Liver (tissue), 10 donors: ENCODE measurements at places on chromosomes 13 and 19. TPM values are rescaled to one million over a fixed set of nuclear protein-coding genes. Genes with fewer than 3 reads are reported as not detected.

DNA sequence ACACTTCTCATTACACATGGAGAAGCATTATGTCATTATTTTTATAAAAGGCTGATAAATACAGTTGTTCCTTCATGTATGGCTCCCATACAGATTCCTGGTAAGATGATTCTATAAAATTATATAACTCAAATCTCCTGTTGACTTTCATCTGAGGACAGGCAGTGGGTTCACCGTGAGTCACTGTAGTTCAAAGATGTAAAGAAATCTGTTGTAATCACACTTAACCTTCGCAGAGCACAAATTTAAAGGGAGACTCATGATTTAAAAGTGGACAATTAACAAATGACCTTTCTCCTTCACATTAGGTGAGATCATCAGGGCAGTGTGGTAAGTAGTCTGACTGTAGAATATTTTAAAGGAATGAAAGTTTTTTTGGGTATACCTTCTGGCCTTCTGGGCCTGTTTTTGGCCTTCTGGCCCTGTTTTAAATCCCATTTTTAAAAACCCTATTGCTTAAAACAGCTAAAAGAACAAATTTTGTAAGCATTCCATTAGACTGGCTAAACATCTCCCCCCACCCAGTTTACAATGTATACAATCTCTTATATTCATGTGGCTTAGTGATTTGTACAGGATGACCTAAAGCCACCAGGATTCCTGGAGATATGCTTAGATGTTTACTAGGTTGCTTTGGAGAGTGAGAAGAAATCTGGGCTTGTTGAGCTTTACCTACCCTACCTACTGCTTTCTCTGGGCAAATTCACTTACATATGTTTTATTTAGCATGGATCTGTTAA is 171.2 kb downstream of the ITGBL1 start:
- DNase-seq = no peak
- peaks cover 6% of the 10 kb centered on the region for H3K4me1 ChIP-seq
- H3K36me3 ChIP-seq = no peaks in the 10 kb centered on the region
- no peak overlapping the region for H3K4me3 ChIP-seq
- peak overlapping the region; percentile 90 for H3K27ac ChIP-seq

DNA sequence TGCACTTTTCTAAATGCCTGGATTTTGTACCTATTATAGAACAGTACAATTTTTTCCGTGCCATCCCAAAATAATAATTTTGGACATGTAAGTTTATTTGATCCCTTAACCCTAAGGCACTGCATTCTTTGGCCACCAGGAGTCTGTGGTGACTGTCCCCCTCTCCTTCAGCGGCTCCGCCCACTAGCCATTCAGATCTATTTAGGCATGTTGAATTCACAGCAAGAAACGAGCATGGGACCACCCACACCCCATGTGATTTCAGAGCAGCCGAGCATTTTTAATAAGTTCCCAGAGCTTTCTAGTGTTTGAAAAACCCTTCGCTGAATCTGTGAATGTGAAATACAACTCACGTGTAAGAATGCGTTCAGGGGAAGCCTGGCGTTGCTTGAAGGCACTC is 567.5 kb downstream of the MYO16 start:
- DNase-seq = no peak
- H3K27ac ChIP-seq = no peak overlapping the region
- no peaks in the 10 kb centered on the region for H3K4me1 ChIP-seq
- H3K27me3 ChIP-seq = no peaks in the 10 kb centered on the region
- H3K4me3 ChIP-seq = no peak overlapping the region

DNA sequence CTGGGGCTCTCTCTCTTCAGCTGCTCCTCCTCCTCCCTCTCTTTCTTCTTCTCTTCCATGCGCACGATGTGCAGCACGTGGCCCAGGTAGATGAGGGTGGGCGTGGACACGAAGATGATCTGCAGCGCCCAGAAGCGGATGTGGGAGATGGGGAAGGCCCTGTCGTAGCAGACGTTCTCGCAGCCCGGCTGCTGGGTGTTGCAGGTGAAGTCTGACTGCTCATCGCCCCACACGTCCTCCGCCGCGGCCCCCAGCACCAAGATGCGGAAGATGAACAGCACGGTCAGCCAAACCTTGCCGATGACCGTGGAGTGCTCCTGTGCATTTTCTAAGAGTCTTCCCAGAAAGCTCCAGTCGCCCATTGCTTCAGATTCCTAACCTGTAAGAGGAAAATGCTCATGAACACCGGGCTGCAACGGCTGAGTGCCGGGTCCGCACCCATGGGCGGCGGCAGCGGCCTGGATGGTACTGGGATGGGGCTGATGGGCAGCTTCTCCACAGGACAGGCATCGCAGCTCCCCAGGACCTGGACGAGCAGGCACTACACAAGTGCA is 17.8 kb downstream of the GJA3 start:
- no peaks in the 10 kb centered on the region for H3K36me3 ChIP-seq
- no peak for DNase-seq
- no peaks in the 10 kb centered on the region for H3K4me1 ChIP-seq
- no peaks in the 10 kb centered on the region for H3K27me3 ChIP-seq
- no peak overlapping the region for H3K27ac ChIP-seq

GRCh38 chr19:47190167-47190727 is 40.8 kb downstream of the BBC3 start:
- peaks cover 7% of the 10 kb centered on the region for H3K4me1 ChIP-seq
- H3K4me3 ChIP-seq = no peak overlapping the region
- no peaks in the 10 kb centered on the region for H3K27me3 ChIP-seq
- DNase-seq = no peak
- H3K27ac ChIP-seq = no peak overlapping the region

DNA sequence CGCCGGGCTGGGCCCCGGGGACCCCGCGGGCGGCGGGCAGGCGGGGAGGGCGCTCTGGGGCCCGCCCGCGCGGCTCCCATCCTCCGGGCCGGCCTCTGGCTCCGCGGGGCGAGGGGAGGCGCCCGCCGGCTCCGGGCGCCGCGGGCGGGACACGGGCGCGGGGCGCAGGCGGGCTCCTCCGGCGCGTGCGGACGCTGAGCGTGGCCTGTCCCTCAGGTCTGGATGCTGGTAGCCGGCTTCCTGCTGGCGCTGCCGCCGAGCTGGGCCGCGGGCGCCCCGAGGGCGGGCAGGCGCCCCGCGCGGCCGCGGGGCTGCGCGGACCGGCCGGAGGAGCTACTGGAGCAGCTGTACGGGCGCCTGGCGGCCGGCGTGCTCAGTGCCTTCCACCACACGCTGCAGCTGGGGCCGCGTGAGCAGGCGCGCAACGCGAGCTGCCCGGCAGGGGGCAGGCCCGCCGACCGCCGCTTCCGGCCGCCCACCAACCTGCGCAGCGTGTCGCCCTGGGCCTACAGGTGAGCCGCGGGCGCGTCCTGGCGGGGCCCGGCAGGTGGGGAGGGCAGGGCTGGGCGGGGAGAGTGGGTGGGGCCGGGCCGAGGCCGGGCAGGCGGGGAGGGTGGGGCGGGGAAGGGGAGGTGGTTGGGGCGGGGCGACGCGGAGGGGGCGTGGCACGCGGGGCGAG is 420 bp downstream of the IL17D start:
- H3K36me3 ChIP-seq = no peaks in the 10 kb centered on the region
- no peak overlapping the region for H3K27ac ChIP-seq
- H3K4me3 ChIP-seq = peak overlapping the region; percentile 36
- H3K4me1 ChIP-seq = peaks cover 12% of the 10 kb centered on the region
- no peaks in the 10 kb centered on the region for H3K27me3 ChIP-seq

GRCh38 chr19:7636691-7637373 is at the start of gene STXBP2:
Gene STXBP2 (plus strand): TSS chr19:7637110. CDS start chr19:7637150, 40 bp downstream.
- DNase-seq = peak; percentile 91
- H3K27ac ChIP-seq = peak within 1 kb of the TSS; percentile 48
- H3K27me3 ChIP-seq = no peaks in the 10 kb centered on the region
- H3K4me1 ChIP-seq = peaks cover 1% of the 10 kb centered on the region
- peak within 1 kb of the TSS; percentile 79 for H3K4me3 ChIP-seq

- H3K36me3 ChIP-seq = no peaks in the 10 kb centered on the region
- H3K27ac ChIP-seq = no peak overlapping the region
- DNase-seq = no peak
- H3K27me3 ChIP-seq = no peaks in the 10 kb centered on the region
Observed at GRCh38 chr13:103931331-103931845, 865.2 kb upstream of the SLC10A2 start.

GRCh38 chr13:46605076-46605824 is 52.3 kb downstream of the LRCH1 start:
- DNase-seq = no peak
- H3K27me3 ChIP-seq = no peaks in the 10 kb centered on the region
- H3K27ac ChIP-seq = no peak overlapping the region

GRCh38 chr13:109785141-109785891 is 1.1 kb downstream of the IRS2 start:
- peak overlapping the region; percentile 78 for H3K4me3 ChIP-seq
- peak; percentile 60 for DNase-seq
- H3K4me1 ChIP-seq = peaks cover 28% of the 10 kb centered on the region
- H3K27me3 ChIP-seq = no peaks in the 10 kb centered on the region

GRCh38 chr19:47469363-47469700 is 2.4 kb downstream of the SLC8A2 start:
- H3K36me3 ChIP-seq = no peaks in the 10 kb centered on the region
- H3K27me3 ChIP-seq = peaks cover 6% of the 10 kb centered on the region
- no peak overlapping the region for H3K27ac ChIP-seq
- H3K4me3 ChIP-seq = no peak overlapping the region
- no peak for DNase-seq
- H3K4me1 ChIP-seq = peaks cover 4% of the 10 kb centered on the region

DNA sequence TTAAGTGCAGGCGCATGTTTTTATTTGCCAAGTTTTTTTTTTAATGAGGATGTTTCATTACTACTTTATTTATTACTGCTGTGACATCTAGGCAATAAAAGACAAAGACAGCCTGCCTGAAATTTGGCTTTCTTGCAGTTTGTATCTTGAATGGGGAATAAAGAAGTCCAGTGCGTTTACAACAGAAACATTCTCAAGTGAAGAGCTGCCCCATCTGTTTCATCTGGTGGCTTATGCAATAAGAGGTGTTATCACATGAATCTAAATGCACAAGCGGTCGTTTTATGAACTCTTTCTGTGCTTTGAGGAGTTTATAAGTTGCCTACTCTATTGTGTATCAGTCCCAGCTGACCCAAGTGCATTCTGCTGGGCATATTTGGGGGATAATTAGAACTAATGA is 12.6 kb upstream of the MAB21L1 start:
- H3K4me3 ChIP-seq = no peak overlapping the region
- no peaks in the 10 kb centered on the region for H3K36me3 ChIP-seq
- no peak for DNase-seq
- H3K27ac ChIP-seq = no peak overlapping the region
- no peaks in the 10 kb centered on the region for H3K27me3 ChIP-seq

DNA sequence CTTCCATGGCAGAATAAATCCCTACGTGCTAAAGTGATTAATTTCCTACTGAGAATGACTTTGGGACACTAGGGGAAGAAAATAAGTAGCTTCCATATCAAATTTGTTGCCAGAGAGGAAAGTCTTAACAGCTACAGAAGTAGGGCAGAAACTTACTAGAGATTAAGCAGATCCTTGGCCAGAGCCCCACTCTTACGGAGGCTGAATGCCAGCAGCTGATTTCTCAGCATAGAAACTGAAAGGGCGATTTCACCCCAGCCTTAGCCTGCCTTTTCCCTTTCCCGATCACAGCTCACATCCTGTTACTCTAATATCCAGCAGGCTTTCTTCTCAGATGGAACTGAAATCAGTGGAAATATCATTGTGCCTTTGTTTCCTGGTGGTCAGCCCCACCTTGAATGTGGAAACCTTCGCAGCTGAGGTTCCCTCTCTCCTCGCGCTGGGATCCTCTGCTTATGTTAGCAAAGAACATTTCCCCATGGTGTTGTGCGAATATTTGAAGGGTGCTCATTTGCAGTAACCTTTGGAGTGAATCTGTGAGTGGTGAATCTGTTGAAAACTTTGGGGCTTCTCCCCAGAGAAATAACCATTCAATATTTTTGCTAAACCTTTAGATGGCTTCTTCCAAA is 8.4 kb downstream of the FAM124A start:
- H3K4me1 ChIP-seq = peaks cover 3% of the 10 kb centered on the region
- H3K27me3 ChIP-seq = no peaks in the 10 kb centered on the region
- peak overlapping the region; percentile 15 for H3K4me3 ChIP-seq
- H3K27ac ChIP-seq = peak overlapping the region; percentile 64
- no peak for DNase-seq
- no peaks in the 10 kb centered on the region for H3K36me3 ChIP-seq

- no peak overlapping the region for H3K27ac ChIP-seq
- H3K36me3 ChIP-seq = no peaks in the 10 kb centered on the region
- H3K27me3 ChIP-seq = no peaks in the 10 kb centered on the region
- H3K4me1 ChIP-seq = no peaks in the 10 kb centered on the region
- no peak overlapping the region for H3K4me3 ChIP-seq
- DNase-seq = no peak
Observed at GRCh38 chr13:112154301-112155060, 87.5 kb downstream of the SOX1 start.

- H3K4me1 ChIP-seq = no peaks in the 10 kb centered on the region
- no peak overlapping the region for H3K27ac ChIP-seq
- peaks cover 2% of the 10 kb centered on the region for H3K27me3 ChIP-seq
Observed at GRCh38 chr19:55766466-55766865, 2.5 kb upstream of the RFPL4AL1 start.

DNA sequence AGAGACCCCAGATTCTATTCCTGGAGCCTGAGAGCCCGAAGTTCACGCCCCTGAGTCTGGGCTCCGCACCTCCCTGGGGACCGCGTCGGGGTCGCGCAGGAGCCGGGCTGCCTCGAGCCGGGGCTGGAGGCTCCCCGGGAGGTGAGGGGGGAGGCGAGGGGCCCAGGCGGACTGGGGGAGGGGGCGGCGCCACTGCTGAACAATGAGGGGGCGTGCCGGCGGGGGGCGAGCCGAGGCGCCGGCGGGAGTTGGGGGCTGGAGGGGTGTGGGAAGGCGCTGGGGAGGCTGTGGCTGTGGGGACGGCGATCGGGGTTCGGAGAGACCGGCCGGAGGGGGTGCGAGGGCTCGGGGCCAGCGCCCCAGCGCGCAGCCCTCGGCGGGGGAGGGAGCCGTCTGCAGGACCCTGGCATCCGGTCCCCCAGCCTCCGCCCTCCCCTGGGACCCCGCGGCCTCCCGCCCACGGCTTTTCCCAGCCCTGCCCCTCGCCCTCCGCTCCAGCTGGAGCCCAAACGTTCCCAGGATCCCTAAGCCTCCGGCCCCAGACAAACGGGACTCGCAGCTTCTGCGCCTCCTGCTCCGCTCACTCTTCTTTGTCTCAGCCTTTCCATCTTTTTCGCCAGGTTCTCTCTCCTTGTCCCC is 922 bp downstream of the PLEKHG2 start:
- no peak for DNase-seq
- no peaks in the 10 kb centered on the region for H3K36me3 ChIP-seq
- peak overlapping the region; percentile 55 for H3K27ac ChIP-seq
- peak overlapping the region; percentile 67 for H3K4me3 ChIP-seq

GRCh38 chr19:29278716-29279115 is 65.8 kb upstream of the UQCRFS1 start:
- no peaks in the 10 kb centered on the region for H3K36me3 ChIP-seq
- no peak overlapping the region for H3K4me3 ChIP-seq
- no peak for DNase-seq
- H3K27ac ChIP-seq = no peak overlapping the region

- no peaks in the 10 kb centered on the region for H3K36me3 ChIP-seq
- DNase-seq = peak; percentile 96
- H3K4me1 ChIP-seq = peaks cover 6% of the 10 kb centered on the region
- H3K27ac ChIP-seq = peak within 1 kb of the TSS; percentile 67
- no peaks in the 10 kb centered on the region for H3K27me3 ChIP-seq
Observed at GRCh38 chr19:12035220-12036172, at the start of gene ZNF433. Gene ZNF433 (minus strand): TSS chr19:12035679. CDS start chr19:12035539, 140 bp downstream.

- no peaks in the 10 kb centered on the region for H3K4me1 ChIP-seq
- no peak for DNase-seq
- no peaks in the 10 kb centered on the region for H3K36me3 ChIP-seq
Observed at GRCh38 chr19:31340042-31341025, 8.9 kb downstream of the TSHZ3 start.

MEIOSIN gene
- not detected for total RNA-seq

KLHL1 gene
- not detected for total RNA-seq

ZNF709 gene
- total RNA-seq = 1.3 TPM

COMP gene
- not detected for total RNA-seq

OLFM4 gene
- 8.0 TPM for total RNA-seq

KIR2DL3 gene
- total RNA-seq = not detected

WTIP gene
- 2.4 TPM for total RNA-seq

FGF9 gene
- total RNA-seq = 0.05 TPM

CRTC1 gene
- total RNA-seq = 1.5 TPM
